Activated B cell treated with CpG ODN at 0.5 μM for 24 hours (primary cell): ENCODE measurements at places on chromosomes 6 and 20. TPM values are rescaled to one million over a fixed set of nuclear protein-coding genes. Genes with fewer than 3 reads are reported as not detected.

- no peak for DNase-seq
Observed at GRCh38 chr6:162576016-162576415, 151.6 kb downstream of the PRKN start.

DNA sequence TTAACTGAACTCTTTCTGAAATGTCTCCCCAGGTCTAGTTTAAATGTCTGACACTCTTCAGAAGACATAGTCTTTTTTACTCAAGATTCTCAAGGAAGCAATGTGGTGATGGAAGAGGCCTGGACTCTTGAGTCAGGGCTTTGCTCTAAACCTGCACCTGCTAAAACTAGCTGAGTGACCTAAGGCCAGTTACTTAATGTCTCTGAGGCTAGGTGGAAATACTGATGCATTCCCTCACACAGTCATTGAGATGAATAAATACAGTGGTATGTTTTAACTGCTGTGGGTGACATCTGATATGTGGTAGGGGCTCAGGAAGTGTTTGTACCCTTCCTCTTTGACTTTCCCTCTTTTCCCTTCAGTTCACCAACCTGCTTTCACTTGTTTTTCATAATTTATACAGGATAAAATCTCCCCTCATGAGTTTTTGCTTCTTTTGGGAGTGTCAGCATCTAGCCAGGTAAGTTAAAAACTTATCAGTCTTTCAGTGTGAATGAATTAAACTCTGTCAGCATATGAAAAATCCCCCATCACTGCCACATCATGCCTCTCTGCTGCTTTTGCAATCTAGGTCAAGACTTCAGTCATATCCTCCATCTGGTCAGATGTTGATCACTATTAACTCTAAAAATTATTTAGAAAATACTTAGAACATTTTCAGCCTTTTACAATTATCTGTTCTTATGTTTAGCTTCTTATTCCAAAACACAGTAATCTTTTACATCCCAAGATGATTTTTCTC, 178.7 kb upstream of the TNFAIP3 start:
- DNase-seq = no peak

DNA sequence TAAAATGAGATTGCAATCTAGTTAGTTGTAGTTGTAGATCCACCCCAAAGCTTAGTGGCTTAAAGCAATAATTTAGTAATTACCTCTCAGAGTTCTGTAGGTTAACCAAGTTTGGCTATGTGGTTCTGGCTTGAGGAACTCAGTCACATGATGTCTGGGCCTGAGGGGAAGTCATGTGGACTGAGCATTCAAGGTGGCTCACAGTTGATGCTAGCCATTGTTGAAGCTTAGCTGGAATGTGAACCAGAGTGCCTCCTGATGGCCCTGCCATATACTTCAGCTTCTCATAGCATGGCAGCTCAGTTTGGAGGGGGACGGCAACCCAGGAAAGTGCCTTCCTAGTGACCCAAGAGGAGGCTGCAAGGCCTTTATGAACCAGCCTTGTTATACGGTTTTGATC, 263.2 kb upstream of the RNF217 start:
- DNase-seq = no peak

- no peak for DNase-seq
Observed at GRCh38 chr6:89522778-89523177, 89.8 kb downstream of the ANKRD6 start.

GRCh38 chr20:21182832-21183563, 57.1 kb downstream of the KIZ start:
- DNase-seq = no peak

- DNase-seq = no peak
Observed at GRCh38 chr20:25293507-25293906, 45.6 kb downstream of the PYGB start.

DNA sequence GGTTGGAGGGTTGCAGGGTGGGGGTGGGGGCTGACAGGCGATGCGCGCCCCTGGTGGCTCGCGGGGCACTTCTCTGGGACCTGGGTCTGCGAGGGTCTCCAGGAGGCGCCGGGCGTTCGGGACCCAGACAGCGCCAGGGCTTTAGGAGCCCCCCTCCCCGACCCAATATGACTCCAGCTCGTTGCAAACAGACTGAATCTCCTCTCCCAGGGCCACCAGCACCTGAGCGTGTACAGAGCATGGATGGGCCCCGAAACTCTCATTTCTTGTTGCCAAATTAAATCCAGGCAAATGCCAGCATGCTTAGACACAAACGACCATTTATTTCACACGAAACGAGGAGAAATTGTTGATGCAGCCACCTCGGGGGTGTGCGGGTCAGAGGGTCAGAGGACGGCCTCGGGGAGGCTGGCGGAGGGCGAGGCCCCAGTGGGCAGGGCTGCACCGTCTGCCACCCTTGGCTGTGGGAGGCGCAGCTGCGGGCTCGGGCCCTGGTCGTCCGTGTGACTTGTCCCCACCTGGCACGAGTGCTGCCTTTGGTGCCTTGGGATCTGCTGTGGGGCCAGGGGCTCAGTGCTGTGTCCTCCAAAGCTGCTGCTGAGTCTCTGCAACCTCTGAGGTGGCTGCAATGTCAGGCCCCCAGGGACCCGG, 20.9 kb upstream of the GATA5 start:
- no peak for DNase-seq

- DNase-seq = no peak
Observed at GRCh38 chr20:32580970-32581838, 3.9 kb downstream of the NOL4L start.

- no peak for DNase-seq
Observed at GRCh38 chr6:25267662-25268061, 11.5 kb upstream of the CARMIL1 start.

- no peak for DNase-seq
Observed at GRCh38 chr6:38671885-38672467, 31.0 kb downstream of the GLO1 start.

GRCh38 chr6:154267508-154268106, 89.0 kb downstream of the IPCEF1 start:
- no peak for DNase-seq

GRCh38 chr6:44255105-44255808, 2.1 kb downstream of the SLC35B2 start:
- no peak for DNase-seq

DNA sequence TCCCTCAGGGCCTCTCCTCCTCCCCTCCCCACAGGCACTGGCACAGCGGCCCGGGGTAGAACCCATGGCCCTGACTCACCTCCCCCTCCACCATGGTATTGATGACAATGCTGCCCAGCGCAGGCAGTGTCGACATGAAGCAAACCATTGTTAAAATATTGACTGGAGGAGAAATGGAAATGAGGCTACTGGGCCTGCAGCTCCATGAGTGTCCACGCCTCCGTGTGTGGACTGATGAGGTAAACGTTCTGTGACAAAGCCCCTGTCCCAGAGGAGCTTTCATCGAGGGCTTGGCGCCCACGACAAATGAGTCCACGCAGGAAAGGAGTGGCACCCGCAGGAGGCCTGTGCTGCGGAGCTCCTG, 402.7 kb downstream of the TAF4 start:
- DNase-seq = no peak

DNA sequence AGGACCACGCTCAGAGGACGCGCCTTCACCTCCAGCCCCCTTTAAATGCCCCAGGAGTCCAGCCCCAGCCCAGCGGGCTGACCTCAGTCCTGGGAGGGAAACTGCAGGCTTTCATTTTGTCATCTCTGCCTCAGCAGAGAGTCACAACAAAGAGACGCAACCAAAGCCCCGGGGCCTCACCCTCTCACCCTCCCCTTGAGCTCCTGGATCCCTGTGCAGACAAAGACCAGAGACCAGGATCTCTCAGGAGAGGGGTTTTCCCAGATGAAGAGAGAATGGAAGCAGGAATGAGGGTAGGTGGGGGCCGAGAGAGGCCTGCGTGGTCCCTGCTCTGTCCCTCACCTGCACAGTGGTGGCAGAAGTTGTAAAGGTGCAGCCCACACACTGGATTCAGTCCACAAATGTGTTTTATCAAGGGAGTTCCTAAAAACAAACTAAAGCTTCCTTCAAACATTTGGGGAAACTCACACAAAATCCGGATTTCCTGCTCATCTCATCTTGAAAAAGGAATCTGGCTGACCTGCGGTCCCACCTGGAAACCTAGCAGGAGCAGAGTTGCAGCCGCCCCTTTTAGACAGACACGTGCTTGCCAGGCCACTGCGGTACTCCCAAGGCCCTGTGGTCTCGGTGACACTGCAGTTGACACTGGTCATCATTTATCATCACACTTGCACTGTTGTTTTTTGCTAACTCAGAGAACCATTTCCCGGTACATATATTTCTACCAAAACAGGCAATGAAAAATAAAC, 27.1 kb downstream of the PTGIS start:
- DNase-seq = no peak

DNA sequence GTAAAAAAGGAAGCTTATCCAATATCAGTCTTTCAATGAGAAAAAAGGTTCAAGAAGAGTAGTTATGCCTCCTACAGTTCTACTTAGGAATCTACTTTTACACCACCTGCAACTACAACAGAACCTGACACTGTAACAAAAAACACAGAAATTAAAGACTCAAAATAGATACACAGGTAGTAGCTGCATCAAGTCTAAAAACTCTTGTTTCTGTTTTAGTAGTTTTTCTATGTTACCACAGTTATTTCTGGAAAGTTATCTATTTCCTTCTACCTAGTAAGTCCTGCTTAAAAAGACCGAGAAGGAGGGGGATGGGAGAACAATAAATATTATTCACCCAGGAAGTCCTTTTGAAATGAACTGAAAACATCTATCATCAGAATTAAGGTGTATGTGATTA, 52.5 kb downstream of the ATG5 start:
- DNase-seq = no peak

GRCh38 chr6:10201606-10202510, 213.0 kb downstream of the TFAP2A start:
- DNase-seq = no peak

DNA sequence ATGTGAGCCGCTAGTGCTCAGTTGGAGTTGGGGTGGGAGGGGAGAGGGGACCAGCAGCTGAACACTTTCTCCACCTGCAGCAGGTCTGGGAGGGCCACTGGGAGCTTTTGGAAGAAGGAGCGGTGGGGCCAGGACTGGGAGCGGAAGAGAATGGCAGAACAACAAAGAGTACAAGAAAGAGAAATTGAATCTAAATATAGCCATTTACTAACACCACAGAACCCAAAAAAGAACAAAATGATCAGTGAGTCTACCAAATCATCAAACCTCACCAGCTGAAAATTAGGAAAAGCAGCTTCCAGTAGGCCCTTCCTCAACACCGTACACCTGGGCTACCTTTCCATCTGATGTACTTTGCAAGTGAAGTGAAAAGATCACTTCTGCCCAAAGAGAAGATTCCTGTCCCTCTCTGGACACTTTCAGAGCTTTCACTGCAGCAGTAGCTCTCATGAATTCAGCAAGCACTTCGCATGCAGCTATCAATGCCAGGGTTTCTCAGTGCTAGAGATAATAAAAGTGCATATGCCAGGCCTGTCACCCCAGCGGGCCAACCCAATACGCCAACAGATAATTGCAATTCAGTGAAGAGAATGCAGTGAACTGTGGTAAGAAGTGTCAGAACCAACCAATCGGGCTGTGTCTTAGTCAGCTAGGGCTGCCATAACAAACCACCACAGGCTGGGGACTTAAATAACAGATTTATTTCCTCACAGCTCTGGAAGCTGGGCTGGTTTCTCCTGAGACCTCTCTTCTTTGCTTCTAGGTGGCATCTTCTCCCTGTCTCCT, 597 bp downstream of the LY86 start:
- DNase-seq = no peak

DNA sequence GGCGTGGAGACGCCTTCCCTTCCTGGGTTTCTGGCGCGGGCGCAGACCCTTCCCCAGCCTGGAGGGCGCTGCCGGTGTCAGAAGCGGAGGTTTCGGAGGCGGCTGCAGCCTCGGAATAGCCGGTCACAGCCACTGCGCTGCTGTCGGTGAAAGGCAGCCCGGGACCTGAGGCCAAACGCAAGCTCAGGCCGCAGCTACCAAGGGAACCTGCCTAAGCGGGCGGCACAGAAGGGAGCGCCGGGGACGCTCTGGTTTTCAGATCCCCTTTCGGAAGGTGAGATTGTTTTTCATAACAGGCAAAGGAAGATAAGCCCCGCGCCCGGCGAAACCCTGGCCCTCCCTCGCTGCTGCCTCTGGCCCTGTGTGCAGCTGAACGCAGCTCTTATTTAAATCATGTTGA, 116.5 kb downstream of the FAM120B start:
- no peak for DNase-seq

GRCh38 chr6:12595161-12595811, 121.3 kb upstream of the PHACTR1 start:
- no peak for DNase-seq

DNA sequence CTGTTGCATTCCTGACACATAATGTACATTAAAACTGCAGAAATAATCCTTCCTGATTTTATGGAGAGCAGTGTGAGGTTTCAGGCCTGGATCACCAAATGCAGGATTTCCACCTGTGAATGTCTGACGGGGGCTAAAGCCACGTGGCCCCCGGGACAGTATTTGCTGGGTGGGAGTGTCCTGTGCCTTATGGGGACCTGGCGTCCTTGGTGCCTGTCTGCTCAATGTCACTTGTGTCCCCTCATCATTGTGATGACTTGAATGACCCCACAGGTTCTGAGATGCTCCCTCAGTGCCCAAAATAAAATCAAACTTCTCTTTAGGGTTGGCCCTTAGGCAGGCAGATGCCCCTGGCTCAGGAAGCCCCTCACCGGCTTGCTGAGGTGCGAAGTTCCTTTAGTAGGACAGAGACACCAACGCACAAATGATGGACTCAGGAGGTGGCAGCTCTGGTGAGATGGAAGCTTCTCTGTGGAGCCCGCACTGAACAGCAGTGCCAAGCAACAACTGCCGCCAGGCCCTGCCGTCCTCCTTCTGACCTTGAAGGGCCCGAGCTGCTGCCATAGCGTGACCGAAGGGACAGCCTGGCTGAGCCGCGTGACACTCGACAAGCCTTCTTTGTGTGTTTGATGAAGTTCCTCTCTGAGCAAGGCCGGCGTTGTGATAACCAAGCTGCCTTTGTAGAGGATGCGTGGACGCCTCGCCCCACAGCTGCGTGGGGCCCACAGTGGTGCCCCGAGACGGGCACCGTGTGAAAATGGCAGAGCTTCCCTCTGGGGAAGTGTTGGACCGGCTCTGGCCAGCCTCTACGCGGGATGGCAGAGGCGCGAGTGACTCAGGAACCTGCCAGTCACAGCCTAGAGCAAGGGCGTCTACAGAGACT, 30.9 kb downstream of the FRMD1 start:
- DNase-seq = no peak

- no peak for DNase-seq
Observed at GRCh38 chr6:151164383-151164782, 75.4 kb upstream of the AKAP12 start.

DNA sequence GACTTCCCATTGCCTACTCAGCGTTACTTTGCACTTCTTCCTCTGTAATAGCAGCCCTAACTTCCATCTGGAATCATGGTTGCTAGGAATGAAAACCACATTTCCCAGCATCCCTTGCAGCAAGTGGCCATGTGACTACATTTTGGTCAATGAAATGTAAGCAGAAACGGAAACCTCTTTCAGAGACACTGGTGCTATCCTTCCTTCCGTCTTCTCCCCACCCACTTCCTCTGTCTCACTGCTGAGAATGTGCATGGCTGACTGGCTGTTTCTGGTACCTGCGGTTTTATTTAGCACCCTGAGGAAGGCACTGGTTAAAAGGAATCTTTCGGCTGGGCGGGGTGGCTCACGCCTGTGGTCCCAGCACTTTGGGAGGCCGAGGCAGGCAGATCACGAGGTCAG, 107.4 kb downstream of the SCML4 start:
- no peak for DNase-seq

The WFDC2 gene
- total RNA-seq = 0.71 TPM in 1 of 2 replicates, not detected in the other

The KIF13A gene
- total RNA-seq = 13.1 and 14.1 TPM in 2 replicates

The MEP1A gene
- total RNA-seq = not detected in 2 replicates

The RAET1E gene
- not detected in 2 replicates for total RNA-seq

The RHAG gene
- total RNA-seq = not detected in 2 replicates

The SULF2 gene
- 0.20 and 0.66 TPM in 2 replicates for total RNA-seq

The SLC17A4 gene
- not detected in 2 replicates for total RNA-seq

The SLC22A7 gene
- not detected in 2 replicates for total RNA-seq

The OLIG3 gene
- total RNA-seq = not detected in 2 replicates

The VWA7 gene
- total RNA-seq = 1.6 and 2.9 TPM in 2 replicates
